Fibroblast of skin of back (primary cell): ENCODE measurements at places on chromosomes 2 and 18.

- DNase-seq: no peak
These were observed 4.2 kb downstream of the OTX1 start for GRCh38 chr2:63054841-63055225.

DNA sequence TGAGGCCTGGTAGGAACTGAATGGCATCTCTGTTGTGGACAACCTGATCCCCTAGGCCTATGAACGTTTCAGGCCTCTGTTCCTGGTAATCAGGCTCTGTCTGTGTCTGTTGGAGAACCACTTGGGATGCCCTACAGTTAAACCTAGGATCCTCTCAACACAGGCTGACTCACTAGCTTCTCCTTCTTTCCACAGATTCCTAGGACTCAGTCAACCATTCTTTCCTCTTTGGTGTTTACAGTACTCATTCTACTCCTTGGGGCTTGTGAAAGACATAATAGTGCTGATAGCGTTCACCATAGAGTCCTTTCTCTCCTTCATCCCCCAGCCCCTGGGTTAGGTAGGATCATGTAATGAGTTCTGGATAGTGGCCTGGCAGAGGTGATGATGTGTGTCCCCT is 544.3 kb downstream of the METTL4 start:
- DNase-seq: no peak

DNA sequence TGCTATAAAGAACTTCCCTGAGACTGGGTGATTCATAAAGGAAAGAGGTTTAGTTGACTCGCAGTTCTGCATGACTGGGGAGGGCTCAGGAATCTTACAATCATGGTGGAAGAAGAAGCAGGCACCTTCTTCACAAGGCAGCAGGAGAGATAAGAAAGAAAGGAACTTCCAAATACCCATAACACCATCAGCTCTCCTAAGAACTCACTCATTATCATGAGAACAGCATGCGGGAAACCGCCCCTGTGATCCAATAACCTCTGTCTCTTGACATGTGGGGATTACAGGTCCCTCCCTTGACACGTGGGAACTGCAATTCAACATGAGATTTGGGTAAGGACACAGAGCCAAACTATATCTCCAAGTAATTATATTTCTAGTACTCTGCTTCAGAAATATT is 163.8 kb upstream of the CDH20 start:
- DNase-seq: no peak

GRCh38 chr18:57705832-57706595 is 84.4 kb upstream of the NARS1 start:
- no peak for DNase-seq

DNA sequence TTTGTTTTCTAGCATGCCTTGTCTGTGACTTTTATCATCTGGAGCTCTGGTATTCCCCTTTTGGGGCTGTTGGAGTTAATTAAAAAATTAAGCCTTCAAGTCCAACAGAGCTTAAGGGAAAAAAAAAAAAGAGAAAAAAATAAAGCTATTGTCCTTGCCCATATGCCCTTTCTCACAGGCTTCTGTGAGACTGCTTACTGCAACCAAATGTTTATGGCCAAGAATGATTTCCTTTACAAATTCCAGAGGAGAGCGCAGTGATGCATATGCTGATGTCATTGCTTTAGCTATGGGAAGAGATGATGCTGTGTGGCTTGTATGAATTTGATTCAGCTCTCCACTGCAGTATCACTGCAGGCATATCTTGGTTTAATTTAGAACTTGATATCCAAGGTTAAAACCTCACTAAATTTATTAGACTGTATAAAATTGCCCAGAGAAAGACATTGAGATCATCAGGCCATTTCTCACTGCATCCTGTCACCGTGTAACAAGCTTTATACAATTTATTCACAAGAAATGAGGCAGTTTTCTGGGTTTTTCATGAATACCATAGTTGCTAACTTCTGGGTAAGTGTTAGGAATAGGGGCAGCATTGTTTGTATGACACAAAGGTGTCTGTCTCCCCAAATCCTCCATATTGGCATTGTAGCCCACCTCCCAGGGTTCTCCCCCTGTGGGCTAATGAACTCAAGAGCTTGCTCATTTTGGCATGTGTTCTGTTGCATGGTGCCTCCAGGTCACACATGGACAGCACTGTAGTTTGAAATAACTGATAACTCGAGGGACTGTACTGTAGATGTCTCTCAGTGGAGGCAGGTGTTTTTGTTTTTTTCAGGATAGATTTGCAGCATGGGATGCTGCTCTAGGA is 85.0 kb downstream of the TANC1 start:
- peak; percentile 89 for DNase-seq

- no peak for DNase-seq
These were observed 256.3 kb upstream of the MYT1L start for GRCh38 chr2:2587354-2587753.

GRCh38 chr2:163563336-163563735 is 172.5 kb downstream of the FIGN start:
- DNase-seq: no peak

DNA sequence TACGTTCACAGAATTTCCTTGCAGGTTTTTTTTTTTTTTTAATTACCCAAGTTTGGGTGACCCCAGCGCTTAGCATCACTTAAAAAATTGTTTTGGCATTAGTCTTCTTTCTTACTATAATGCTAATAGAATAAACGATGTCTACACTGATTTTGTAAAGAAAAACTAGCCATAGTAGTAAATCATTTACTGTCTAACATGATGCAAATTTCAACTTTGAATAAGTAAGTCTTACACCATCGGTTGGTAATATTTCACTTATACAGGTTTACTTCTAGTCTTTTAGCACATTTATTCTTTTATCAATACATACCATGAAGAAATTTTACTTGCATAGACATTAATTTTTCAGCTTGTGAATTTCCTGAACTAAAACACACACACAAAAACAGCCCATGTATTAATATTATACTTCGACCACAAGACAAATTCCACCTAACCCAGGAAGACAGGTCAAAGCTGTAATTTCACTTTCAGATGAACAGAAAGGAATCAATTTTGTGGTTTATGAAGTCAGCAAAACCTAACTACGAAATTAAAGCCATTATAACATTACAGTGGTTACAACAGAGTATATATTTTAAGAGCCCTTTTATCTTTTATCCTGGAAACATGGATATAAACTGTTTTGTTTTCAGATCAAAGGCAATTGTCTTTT is 1.9 kb downstream of the YES1 start:
- DNase-seq: no peak

- DNase-seq: peak; percentile 48
These were observed 104.4 kb downstream of the NOL4 start for GRCh38 chr18:34120294-34120693.

DNA sequence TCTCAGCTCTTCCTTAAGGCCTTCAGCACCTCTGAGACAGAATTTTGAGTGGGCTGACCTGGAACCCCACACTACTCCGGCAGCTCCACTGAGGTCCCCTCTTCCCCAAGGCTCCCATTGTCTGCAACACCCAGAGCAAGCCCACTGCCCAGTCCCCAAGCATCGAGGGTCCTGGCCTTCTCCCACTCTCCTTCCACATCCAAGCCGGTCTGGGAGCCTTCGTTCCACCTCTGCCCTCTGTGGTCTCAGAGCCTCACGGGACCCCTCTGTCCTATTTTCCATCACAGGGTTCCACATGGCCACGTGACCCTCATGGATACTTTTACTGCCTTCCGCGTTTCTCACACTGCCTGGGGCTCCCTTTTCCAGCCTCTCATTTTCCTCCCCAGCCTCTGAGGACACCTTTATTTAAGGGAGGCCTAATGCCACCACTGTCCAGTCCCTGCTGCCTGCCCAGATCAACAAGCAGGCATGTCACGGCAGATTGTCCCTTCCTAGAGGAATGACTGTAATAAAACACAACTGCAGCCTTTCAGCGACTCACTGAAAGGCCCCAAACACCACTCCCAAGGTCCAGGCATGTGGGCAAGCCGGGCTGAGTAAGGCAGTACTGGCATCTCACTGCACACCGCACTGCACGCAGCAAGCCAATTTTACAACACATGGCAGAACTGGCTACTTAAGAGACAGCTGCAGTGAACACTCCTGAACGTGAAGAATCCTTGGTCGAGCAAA is 7.9 kb upstream of the SALL3 start:
- no peak for DNase-seq

GRCh38 chr2:100235581-100235980 is 86.7 kb downstream of the LONRF2 start:
- DNase-seq: no peak

GRCh38 chr2:191499874-191500565 is 177.9 kb upstream of the NABP1 start:
- peak; percentile 76 for DNase-seq

DNA sequence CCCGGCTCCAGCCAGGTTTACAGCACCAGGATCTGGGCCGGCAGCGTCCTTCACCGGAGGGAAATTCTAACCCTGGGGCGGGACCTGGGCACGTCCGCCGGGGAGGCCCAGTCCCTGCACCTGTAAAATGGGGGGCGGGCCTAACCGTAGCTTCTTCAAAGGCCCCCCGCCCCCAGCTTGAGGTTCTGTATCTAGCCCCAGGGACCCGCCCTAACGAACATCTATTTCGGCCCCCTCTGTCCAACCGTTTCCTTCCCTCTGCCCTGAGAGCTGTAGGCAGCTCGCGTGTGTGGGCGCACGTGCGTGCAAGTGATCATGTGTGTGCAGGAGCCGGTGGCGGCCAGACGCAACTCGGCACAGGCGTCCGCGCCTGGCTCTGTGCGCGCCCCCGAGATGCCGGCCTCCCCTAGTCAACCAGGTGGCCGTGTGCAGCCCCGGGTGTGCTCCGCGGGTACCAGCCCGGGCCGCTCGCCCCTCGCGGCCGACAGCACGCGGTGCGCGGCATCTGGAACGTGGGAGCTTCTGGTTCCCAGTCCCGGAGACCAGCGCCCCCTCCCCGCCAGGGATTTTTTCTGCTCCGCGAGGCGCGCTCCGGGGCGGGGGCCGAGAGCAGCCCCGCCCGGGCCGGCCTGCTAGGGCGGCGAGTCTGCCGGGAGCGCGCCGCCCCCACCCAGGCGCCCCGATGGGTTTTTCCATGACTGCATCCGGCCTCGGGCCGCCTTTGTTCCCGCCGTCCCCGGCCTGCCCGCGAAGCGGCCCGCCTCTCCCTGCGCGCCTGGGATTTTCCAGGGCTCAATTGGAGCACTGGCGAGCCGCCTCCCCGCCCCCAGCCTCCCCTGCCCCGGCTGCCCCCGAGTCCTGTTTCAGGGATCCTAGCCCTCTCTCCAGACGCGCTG is 21.2 kb downstream of the TEX44 start:
- DNase-seq: peak; percentile 93

- no peak for DNase-seq
These were observed 560.2 kb upstream of the LRATD1 start for GRCh38 chr2:14072338-14072737.

- no peak for DNase-seq
These were observed 745.9 kb downstream of the GALR1 start for GRCh38 chr18:77995593-77995992.

DNA sequence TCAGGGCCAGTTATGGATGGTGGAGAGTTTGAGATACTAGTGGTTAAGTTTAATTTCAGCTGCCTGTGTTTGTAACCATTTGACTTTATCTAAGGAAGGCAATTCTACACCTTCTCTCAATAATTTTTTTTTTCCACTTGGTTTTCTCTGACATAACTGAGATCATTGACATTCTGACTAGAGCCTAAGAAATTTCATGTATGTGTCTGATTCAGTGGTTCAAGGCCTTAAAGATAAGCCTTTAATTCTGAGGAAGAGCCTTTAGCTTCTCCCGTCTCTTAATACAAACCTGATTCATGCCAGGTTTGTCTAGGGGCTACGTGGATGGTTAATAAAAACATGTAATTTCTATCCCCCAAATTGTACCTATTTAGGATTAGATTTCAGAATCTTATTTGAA is 971.4 kb downstream of the DPP10 start:
- DNase-seq: no peak

GRCh38 chr18:76928179-76928868 is 106.0 kb downstream of the ZNF236 start:
- no peak for DNase-seq

DNA sequence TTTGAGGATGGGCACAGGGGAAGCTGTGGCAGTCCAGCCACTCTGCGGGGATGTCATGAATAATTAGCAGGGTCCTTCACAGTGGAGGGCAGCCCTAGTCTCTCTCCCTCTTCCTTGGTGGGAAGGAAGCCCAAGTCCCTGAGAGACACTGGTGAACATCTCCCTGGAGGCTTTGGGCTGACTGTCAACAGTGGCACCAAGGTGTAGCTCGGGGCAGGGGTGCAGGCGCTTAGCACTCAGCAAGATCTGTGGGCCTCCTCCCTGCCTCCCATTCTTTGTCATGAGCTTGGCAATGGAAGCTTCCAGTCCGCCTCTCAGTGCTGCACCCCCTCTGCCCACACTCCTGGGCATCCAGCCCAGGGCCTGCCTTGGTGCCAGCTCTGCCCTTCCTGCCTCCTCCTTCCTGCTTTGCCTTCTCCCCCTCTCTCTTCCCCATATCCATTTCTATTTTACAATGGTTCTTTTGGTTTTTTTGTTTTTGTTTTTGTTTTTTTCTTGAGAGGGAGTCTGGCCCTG is 59.4 kb downstream of the STEAP3 start:
- DNase-seq: no peak

DNA sequence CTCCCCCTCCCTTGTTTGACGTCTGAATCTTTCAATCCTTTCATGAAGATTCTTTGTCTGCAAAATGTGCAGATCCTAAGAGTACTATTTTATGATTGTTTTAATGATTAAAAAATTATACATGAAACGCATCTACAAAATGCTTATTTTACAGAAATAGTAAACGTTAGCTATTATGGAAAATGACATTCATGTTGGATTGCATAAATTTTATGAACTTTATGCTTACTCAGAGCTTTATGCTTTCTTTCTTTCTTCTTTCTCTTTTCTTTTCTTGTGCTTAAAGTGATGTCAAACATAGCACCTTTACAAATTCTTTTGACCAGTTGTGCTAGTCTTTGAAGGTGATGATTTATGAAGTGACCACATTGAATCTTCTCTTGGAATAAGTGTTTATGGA is 805.4 kb downstream of the ADCYAP1 start:
- DNase-seq: no peak

DNA sequence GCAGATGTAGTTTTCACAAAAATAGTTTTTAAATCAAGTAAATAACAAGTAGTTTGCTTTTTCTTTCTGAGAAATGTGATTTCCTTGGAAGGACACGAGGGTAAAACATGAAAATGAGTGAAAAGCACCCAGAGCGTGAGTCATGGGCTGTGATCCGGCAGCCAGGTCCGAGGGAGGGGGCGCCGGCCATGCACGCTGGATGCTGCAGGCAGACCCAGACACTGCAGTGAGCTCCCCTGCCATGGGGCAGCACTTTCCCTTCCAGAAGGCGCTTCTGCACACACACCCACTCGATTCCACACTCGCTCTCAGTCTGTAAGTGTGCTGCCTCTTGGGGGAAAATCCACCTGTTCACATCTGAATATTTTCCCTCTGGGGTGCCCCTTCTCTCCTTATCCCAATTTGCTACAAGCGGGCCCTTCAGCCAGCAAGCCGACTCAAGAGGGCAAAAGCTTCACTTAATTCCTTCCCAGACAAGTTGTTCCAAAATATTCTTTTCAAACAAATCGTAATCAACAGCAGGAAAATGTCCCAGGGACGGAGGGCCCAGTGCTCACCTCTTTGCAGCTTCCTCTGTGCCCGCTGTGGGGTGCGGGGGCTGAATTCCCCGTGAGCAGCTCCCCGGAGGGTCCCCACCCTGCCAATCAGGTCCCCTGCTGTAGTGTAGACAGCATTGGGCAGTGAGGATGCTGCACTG is 87.0 kb upstream of the ID2 start:
- DNase-seq: no peak

- peak; percentile 90 for DNase-seq
These were observed 571 bp upstream of the GPC1 start for GRCh38 chr2:240434728-240435456.

- no peak for DNase-seq
These were observed 279.8 kb upstream of the DLGAP1 start for GRCh38 chr18:4734903-4735302.
